ENCODE measurements at places on chromosomes 1 and 21. TPM values are rescaled to one million over a fixed set of nuclear protein-coding genes. Genes with fewer than 3 reads are reported as not detected.

GRCh38 chr1:164953815-164954214 is 394.8 kb downstream of the PBX1 start:
- no peak overlapping the region for H3K4me3 ChIP-seq
- H3K4me1 ChIP-seq: no peaks in the 10 kb centered on the region
- H3K27ac ChIP-seq: no peak overlapping the region
- no peaks in the 10 kb centered on the region for H3K36me3 ChIP-seq

DNA sequence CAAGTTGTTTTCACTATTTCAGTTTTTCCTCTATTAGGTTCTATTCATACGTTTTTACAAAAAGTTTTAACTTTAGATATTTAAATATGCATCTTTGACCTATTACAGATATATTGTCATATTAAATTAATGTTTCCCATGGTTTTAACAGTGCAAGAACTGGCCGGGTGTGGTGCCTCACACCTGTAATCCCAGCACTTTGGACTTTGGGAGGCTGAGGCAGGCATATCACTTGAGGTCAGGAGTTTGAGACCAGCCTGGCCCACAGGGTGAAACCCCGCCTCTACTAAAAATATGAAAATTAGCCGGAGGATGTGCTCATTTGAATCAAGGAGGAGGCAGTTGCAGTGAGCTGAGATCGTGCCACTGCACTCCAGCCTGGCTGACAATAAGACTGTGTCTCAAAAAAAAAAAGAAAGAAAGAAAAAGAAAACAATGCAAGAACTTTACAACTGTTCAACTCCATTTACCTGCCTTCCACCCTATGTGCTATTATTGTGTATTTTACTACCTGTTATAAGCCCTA is 19.8 kb upstream of the TINAGL1 start:
- H3K27ac ChIP-seq: no peak overlapping the region
- no peak overlapping the region for H3K4me3 ChIP-seq
- H3K4me1 ChIP-seq: no peaks in the 10 kb centered on the region
- DNase-seq: no peak
- H3K36me3 ChIP-seq: no peaks in the 10 kb centered on the region

DNA sequence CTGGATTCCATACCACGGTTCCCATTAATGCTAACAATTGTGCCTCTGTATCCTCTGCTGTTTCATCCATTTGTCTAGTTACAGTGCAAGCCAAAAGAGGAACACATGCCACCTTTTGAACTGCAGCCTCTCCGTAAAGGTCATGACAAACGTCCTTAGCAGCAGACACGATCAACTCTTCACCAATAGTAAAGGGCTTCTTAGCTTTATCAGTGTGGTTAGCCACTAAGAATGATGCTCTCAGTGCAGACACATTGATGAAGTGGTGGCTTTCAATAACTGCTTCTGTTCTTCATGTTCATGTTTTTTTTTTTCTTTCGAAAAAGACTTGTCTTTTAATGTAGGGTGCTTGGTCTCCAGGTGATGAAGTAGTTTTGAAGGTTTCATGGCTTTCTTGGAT is 14.3 kb downstream of the XPR1 start:
- H3K4me1 ChIP-seq: peaks cover 5% of the 10 kb centered on the region
- no peak overlapping the region for H3K4me3 ChIP-seq
- H3K27me3 ChIP-seq: no peaks in the 10 kb centered on the region
- H3K36me3 ChIP-seq: no peaks in the 10 kb centered on the region

DNA sequence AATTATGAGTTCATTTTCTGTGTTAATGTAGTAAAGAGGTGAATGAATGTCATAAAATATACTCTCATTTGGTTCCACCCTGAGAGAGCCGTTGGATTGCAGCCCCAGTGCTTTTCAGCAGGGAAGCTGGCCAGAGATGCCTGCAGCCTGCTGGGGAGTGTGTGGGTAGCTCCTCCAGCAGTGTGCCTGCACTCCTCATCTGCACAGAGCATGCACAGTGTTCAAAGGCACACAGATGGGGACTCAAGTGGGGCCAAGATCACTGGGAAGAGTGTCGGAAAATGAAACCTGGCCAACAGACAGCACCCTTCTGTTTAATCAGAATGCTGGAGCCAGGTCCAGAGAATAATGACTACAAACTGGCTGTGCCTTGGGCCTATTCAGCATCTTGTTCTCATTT is 206.8 kb downstream of the ST6GALNAC3 start:
- H3K4me3 ChIP-seq: no peak overlapping the region
- DNase-seq: no peak
- no peak overlapping the region for H3K27ac ChIP-seq
- peaks cover 15% of the 10 kb centered on the region for H3K4me1 ChIP-seq
- H3K27me3 ChIP-seq: no peaks in the 10 kb centered on the region
- no peaks in the 10 kb centered on the region for H3K36me3 ChIP-seq

GRCh38 chr1:219582865-219583264 is 30.0 kb downstream of the ZC3H11B start:
- H3K4me3 ChIP-seq: no peak overlapping the region
- H3K27ac ChIP-seq: no peak overlapping the region
- H3K36me3 ChIP-seq: no peaks in the 10 kb centered on the region
- no peaks in the 10 kb centered on the region for H3K4me1 ChIP-seq

GRCh38 chr21:40636026-40636425 is 210.9 kb downstream of the DSCAM start:
- no peaks in the 10 kb centered on the region for H3K36me3 ChIP-seq
- H3K4me1 ChIP-seq: no peaks in the 10 kb centered on the region
- DNase-seq: no peak
- H3K27ac ChIP-seq: no peak overlapping the region
- no peaks in the 10 kb centered on the region for H3K27me3 ChIP-seq

- H3K27ac ChIP-seq: peak overlapping the region; percentile 86
- H3K36me3 ChIP-seq: peaks cover 16% of the 10 kb centered on the region
- DNase-seq: no peak
- no peak overlapping the region for H3K4me3 ChIP-seq
- peaks cover 70% of the 10 kb centered on the region for H3K4me1 ChIP-seq
Observed at GRCh38 chr1:1217621-1218523, 3.9 kb upstream of the TNFRSF4 start.

- H3K4me3 ChIP-seq: no peak overlapping the region
- no peak overlapping the region for H3K27ac ChIP-seq
- no peak for DNase-seq
- H3K27me3 ChIP-seq: no peaks in the 10 kb centered on the region
- H3K36me3 ChIP-seq: no peaks in the 10 kb centered on the region
Observed at GRCh38 chr1:156342166-156342955, 4.0 kb downstream of the TSACC start.

Gene TLCD4
- total RNA-seq: 0.12 TPM

Gene GPR25
- 7.7 TPM for total RNA-seq

Data from CD4-positive, alpha-beta memory T cell (primary cell).